CD4-positive, alpha-beta T cell treated with Interleukin-12 subunit alpha and Interleukin-12 subunit beta, for 1 hour (primary cell): ENCODE measurements at places on chromosomes 1 and 21.

- DNase-seq, result no peak
These were observed 370 bp downstream of the PERM1 start for GRCh38 chr1:981491-981954.

- DNase-seq, result no peak
These were observed 28.4 kb downstream of the HSD3B1 start for GRCh38 chr1:119535381-119535780.

DNA sequence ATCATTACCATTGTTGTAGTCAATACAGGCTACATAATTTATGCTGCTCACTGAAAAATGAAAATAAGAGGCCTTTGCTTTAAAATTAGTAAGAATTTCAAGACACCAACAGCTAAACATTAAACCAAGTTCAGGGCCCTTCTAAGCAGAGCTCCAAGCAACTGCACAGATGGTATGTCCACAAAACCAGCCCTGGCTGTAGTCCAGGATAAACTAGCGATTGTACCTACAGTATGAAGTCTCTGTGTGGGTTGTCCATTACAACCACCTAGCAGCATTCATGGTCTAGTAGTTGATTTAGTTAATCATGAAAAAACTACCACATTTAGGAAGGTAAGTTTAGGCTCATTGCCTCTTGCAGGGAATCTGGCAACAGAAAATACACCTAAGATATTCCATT, 35.3 kb downstream of the CLCA4 start:
- no peak for DNase-seq

DNA sequence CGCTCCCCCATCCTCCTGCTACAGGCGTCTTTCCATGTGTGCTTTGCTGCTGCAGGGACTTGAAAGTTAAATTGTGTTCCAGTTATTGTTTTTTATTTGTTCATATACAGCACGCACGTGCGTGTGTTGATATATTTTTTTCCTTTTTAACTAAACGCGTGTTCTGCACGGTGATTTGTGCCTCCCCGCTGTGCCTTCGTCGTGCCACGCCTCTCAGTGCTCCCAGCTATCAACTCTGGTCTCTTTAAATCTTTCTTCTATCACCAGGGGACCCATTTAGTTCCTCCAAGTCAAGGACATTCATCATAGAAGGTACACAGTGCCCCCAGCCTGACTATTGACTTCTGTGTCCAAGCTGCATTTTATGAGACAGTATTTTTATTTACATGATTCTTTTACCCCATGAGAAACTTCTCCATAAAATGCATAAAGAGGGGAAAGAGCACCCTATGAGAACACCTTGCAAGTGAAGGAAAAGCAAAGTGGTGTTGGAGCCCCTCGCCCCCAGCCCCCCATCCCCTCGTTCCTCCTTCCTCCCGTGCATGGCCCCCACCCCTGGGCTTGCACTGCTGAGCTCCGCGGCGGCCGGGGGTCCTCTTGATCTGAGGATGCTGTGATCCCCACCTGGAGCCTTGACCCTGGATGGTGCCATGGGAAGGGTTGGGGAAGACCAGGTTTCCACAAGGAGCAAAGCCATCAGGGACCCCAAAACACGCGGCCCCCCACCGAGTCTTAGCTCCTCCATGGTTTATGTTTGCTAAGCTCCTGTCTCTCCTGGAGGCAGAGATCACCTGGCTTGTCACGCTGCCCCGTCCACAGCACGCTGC, 45.5 kb downstream of the KCNAB2 start:
- DNase-seq, result no peak

GRCh38 chr1:13935336-13935735, 235.3 kb downstream of the PRDM2 start:
- no peak for DNase-seq
